ENCODE measurements at places on chromosomes 13 and 19.

DNA sequence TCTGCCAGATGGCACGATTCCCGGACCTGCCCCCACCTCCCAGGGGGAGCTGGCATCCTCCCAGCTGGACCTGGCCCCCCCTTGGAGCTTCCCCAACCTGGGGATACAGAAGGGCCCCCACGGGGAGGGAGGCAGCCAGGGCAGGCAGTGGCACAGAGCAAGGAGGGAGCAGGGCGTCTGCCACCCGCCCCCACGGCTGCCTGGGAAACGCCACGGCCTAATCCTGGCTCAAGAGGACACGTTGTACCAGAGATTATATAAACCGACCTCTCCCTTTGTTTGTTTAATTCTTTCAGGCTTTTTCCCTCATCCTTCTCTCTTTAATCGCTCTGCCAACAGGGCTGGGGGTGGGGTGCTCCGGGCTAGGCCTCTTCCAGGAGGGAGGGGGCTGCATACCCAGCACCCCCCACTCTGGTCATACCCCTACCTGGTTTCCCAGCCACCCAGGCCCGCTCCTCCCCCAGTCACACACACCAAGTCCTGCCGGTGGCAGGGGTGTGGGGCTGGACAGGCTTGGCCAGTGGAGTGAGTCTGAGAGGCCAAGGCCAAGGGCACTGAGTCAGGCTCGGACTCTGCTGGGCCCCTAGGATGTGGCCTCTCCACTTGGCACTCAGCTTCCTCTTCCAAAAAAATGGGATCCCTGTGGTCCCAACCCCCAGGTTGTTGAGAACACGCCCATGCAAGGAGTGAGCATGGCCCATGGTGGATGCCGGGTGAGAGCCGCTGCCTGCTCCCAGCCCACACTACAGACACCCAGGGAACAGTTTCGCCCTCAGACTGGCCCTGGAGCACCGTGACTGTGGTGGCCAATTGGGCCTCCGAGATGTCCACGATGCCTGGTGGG, 29.5 kb upstream of the NFIC start:
- no peak for DNase-seq

DNA sequence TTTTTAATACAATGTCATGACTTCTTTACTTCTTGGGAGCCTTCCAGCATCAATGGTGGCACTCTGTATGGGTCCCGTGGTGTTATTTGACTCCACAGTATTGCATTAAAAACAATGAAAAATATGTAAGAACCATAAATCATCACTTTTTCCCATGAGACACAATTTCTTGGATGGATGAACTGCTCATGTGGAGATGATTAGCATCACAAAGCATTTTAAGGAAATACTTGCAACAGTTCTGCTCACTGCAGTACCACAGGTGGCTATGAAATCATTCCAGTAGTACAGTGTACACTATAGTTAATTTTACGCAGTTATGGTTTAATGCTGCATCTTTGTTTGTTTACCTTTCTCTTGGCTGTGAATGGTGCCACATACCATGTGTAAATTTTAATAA, 37.2 kb upstream of the C1QTNF9B start:
- no peak for DNase-seq

DNA sequence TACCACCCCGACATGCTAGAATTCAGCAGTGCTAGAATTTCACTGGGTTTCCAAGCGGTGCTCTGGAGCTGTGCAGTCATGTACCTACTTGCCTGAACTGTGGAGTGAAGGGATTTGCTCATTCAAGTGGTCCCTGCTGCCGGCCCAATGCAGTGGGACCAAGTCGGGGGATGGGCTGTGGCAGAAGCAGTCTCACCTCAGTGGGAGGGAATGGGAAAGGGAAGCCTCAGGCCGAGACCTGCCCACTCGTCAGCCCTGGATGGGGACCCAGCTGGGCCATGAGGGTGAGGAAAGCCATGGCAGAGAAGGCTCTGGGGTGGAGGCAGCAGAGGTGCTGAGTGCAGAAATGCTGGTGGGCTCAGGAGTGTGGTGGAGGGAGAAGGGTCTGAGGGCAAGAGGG, 14.9 kb downstream of the KLHL26 start:
- no peak for DNase-seq

GRCh38 chr13:99566125-99567083, 65.1 kb downstream of the TM9SF2 start:
- no peak for DNase-seq

GRCh38 chr13:30235216-30235615, 72.1 kb downstream of the KATNAL1 start:
- DNase-seq = no peak

GRCh38 chr13:113092776-113093579, 12.6 kb upstream of the F7 start:
- DNase-seq = no peak

GRCh38 chr13:110607675-110608224, 7.6 kb upstream of the NAXD start:
- DNase-seq = no peak

All from inflammatory macrophage treated with lipopolysaccharide for 1 hour (primary cell).